ENCODE measurements at places on chromosomes 12 and 14.

- no peak for DNase-seq
Measured at GRCh38 chr14:20350860-20351259, 7.4 kb downstream of the PARP2 start.

GRCh38 chr14:51157012-51157411 is 62.1 kb upstream of the TRIM9 start:
- no peak for DNase-seq

- no peak for DNase-seq
Measured at GRCh38 chr12:128657378-128657777, 166.4 kb downstream of the SLC15A4 start.

GRCh38 chr12:78579846-78580245 is 284.7 kb upstream of the SYT1 start:
- no peak for DNase-seq

DNA sequence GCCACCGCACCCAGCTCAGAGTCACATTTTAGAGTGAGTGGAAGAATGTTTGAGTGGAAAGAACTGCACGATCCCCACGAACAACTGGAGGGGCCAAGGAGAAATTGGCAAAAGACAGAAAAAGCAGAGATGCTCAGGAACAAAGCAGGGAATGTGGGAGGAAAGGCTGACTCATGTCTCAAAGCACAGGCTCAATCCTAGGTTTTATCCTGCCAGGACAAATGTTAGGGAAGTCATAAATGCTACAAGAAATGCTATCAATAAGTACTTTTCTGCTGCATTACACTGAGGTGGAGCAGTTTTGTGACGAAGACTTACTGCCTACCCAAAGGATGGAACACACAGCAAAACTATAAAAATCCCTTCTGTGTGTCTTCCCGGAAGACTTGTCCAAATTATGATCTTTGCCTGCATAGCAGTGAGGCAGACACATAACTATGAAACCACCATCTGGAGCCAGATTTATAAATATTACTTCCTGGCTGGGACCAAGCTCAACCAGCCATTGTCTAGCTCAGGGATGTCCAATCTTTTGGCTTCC is 26.7 kb downstream of the NIN start:
- no peak for DNase-seq

GRCh38 chr12:121773011-121773777 is 20.3 kb downstream of the RHOF start:
- no peak for DNase-seq

DNA sequence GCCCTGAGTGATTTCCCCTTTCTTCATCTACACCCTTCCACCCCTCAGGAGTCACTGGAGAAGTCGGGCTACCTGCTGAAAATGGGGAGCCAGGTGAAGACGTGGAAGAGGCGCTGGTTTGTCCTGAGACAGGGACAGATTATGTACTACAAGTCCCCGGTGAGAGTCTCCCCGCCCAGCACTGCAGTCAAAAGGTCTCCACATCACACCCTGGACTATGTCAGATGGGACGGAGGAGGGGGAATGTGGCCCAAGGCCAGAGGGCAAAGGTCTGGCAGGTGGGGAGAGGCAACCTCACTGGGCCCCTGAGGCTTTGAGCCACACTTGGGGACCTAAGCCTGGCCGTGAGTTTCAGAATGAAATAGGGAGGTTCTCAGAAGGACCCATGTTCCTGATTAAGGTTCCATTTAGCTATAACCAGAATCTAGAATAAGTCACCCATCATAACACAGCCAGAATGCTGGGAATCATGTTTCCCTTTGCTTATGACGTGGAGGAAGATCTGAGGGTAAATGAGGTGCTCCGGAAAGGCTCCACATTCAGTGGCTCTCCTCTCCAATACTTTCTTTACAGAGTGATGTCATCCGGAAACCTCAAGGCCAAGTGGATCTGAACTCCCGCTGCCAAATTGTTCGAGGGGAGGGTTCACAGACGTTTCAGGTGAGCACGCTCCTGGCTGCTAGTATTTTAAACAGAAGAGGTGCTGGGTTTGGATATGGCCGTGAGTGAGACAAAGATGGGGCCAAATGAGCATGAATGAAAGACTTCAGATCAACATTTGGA is 26.6 kb downstream of the PIGH start:
- no peak for DNase-seq

GRCh38 chr14:103336191-103336590 is 2.2 kb downstream of the EIF5 start:
- DNase-seq: no peak

DNA sequence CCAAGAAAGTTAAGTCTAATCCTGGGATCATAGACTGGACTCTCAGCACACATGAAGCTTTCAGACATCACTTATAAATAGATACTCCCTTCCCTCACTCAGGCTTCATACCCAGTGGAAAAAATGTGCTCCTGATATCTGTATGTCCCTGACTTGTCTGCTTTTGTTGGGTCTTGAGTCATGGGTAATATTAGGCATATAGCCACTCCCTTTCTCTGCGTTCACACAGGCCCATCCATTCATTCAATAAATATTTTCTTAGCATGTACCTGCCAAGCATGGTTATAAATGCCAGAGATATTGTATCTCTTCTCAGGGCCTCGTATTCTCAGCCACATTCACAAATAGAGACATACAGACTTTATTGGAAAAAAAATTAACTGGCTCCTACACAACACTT is 43.5 kb downstream of the COX16 start:
- DNase-seq: no peak

- no peak for DNase-seq
Measured at GRCh38 chr12:110689281-110690126, 589 bp upstream of the HVCN1 start.

DNA sequence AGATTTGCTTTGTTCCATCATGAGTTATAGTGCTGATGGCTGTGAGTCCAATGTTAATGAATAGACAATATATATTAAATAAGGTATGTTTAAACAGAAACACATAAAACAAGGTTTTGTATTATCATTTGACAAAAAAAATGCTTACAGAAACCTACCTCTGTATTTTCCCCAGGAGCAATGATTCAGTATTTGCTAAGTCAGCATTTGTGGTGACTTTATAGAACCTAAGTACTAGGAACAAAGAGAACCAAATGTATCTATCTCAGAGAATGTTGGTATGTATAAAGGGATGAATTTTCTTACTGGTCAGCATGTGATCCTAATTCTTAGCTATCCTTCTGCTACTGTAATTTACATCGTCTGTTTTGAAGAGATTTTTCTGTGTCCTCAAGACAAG is 421.5 kb upstream of the SEL1L start:
- no peak for DNase-seq

GRCh38 chr12:576615-577110 is 86.6 kb downstream of the NINJ2 start:
- no peak for DNase-seq

- DNase-seq: peak; percentile 17
Measured at GRCh38 chr14:65824285-65824977, 411.9 kb downstream of the FUT8 start.

DNA sequence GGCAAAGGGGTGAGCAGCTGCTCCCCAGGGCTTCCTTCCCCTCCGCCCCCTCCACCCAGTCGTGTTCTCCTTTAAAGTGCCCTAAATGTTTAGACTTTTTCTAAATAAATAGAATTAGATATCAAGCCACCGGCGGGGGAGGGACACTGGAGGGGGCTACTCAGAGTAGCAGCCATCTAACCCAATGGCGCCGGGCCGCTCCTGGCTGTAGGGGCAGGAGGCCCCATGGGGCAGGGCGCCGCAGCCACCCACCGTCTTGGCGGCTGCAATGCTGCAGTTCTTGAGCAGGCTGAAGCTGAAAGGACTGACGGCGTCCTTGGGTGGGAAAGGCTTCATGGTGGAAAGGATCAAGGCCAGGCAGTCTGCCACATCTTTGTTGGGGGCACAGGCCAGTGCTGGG is 13.1 kb downstream of the SLC39A5 start:
- DNase-seq: no peak

- DNase-seq: no peak
Measured at GRCh38 chr12:12158858-12159257, 88.1 kb downstream of the BCL2L14 start.

- no peak for DNase-seq
Measured at GRCh38 chr12:80151131-80151530, 51.8 kb downstream of the OTOGL start.

- no peak for DNase-seq
Measured at GRCh38 chr12:31745242-31745641, 16.4 kb upstream of the AMN1 start.

DNA sequence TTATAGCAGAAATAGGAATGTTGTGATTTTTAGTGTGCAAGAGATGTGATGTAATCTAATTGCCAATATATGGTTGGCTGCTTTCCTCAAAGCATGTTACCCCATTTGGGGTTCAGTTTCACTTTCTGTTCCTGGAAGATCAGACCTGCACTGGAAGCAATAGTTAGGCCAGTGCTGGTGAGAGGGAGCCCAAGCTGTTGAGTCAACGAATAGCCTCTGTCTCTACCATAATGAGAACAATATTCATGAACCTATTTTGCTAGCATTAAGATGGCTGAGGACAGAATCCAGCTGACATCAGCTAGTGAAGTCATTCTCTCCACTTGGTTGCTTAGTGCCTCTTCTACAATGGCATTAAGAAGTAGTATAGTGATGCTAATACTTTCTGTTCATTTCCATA is 379.9 kb upstream of the DCN start:
- no peak for DNase-seq

DNA sequence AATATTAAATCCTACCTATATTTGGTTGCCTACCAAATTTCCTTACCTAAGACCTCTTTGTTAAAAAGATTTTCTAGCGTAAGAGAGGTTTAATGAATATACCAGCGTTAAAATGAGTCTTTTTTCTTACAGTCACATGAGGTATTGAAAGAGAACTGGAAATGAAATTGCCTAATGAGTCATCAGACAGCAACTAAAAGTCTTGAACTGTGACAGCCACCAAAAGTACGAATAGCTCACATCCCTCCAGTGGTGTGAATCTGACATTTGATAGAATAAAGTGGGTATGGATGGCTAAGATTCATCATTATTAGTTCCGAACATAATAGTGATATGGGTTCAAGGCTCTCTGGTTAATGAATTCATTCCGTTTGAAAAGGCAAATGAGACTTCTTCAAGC is 1297.3 kb downstream of the AACS start:
- no peak for DNase-seq

GRCh38 chr14:33510063-33510481 is 440.8 kb downstream of the EGLN3 start:
- no peak for DNase-seq

- no peak for DNase-seq
Measured at GRCh38 chr12:132118876-132119275, 25.2 kb downstream of the DDX51 start.

GRCh38 chr14:89641495-89642175 is 224.6 kb upstream of the FOXN3 start:
- DNase-seq: no peak

DNA sequence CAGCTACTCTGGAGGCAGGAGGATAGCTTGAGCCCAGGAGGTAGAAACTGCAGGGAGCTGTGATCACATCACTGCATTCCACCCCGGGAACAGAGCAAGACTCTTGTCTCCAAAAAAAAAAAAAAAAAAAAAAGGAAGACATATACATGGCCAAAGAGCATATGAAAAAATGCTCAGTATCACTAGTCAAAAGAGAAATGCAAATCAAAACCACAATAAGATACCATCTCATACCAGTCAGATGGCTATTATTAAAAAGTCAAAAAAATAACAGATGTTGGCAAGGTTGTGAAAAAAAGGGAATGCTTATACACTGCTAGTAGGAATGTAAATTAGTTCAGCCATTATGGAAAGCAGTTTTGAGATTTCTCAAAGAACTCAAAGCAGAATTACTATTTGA is 174.8 kb upstream of the ATF7IP start:
- no peak for DNase-seq

DNA sequence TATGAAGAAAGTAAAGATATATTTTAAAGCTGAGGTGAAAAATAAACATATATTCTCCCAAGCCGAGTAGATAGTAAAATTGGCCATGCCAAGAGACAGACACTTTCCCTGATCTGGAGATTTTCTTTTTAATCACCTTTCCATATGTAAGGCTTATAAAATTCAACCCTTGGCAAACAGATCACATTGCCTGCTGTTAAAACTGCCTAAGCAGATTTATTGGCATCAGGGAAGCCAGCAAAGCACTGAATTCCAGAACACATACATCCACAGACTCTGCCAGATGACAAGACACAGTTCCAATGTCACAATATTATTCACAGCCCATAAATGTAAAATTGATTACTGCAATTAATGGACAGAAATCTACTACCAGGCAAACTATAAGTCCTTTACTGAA is 78.2 kb upstream of the GARIN2 start:
- no peak for DNase-seq

DNA sequence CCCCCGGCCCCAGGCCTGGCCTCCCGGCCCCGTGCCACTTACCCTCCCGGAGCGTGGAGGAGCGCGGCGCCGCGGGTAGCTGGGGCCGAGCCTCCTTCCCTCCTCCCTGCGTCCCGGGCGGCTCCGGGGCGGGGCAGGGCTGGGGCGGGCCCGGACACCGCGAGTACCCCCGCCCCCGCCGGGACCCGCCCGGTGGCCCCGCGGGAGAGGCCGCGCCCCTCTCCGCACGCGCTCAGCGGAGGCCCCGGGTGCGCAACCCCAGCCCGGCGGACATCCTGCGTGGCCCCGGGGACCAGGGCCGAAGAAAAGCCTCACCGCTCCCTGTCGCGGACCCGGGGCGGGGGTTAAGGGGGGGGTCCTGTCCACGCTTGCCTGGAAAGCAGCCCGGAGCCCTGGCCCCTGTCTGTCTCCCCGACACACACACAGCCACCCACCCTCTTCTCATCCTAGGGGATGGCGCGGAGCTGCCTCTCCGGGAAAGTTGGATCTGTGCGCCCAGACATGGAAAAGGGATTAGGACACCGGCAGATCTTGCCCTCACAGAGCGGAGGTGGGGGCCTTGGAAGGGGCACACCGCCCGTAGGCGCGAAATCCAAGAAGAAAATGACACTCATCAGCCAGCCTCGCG is at the start of gene SYNE3:
TSS of gene SYNE3 (minus strand) at position 97 of the 628 bp plus-strand sequence. CDS start 40,829 bp downstream, outside the sequence.
- no peak for DNase-seq

Data from stimulated activated CD4-positive, alpha-beta T cell treated with anti-CD3 and anti-CD28 coated beads, Interleukin-1b, Interleukin-23, amount 100 ng/mL, for 24 hours (primary cell).